ENCODE measurements at places on chromosomes 12 and 14. TPM values are rescaled to one million over a fixed set of nuclear protein-coding genes. Genes with fewer than 3 reads are reported as not detected.

KLRK1 gene
- total RNA-seq = 4.0 TPM

TGM1 gene
- 1.1 TPM for total RNA-seq

NEUROD4 gene
- total RNA-seq = not detected

SMARCD1 gene
- 24.4 TPM for total RNA-seq

DNA sequence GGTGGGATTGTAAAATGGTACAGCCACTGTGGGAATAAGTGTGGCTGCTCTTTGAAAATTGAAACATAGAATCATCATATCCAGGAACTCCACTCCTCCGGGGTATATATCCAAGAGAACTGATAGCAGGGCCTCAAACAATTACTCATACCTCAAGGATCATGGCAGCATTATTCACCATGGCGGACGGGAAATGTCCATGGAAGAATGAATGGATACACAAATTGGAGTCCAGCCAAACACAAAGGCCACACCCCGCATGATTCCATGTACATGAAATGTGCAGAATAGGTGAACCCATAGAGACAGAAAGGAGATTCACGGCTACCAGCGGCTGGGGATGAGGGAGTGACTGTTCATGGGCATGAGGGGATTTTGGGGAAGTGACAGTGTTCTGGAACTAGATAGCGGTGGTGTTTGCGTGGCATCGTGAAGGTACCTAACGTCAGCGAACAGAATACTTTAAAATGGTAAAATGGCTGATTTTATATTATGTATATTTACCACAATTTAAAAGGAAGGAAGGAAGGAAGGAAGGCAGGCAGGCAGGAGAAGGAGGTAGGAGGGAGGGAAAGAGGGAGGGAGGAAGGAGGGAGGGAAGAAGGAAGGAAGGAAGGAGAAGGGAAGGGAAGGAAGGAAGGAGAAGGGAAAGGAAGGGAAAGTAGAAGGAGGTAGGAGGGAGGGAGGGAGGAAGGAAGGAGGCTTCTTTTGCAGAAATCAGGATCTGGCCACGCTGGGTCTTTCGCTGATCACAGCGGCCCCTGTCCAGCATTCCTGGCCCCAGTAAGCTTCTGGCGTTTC is 14.1 kb upstream of the NCOR2 start:
- DNase-seq = no peak
- H3K4me1 ChIP-seq = no peaks in the 10 kb centered on the region
- H3K27ac ChIP-seq = no peak overlapping the region
- no peaks in the 10 kb centered on the region for H3K36me3 ChIP-seq
- no peaks in the 10 kb centered on the region for H3K27me3 ChIP-seq

- peaks cover 68% of the 10 kb centered on the region for H3K36me3 ChIP-seq
- no peak overlapping the region for H3K4me3 ChIP-seq
- no peak for DNase-seq
- no peak overlapping the region for H3K27ac ChIP-seq
- no peaks in the 10 kb centered on the region for H3K27me3 ChIP-seq
- H3K4me1 ChIP-seq = no peaks in the 10 kb centered on the region
These were observed 13.0 kb downstream of the CIPC start for GRCh38 chr14:77111021-77111420.

DNA sequence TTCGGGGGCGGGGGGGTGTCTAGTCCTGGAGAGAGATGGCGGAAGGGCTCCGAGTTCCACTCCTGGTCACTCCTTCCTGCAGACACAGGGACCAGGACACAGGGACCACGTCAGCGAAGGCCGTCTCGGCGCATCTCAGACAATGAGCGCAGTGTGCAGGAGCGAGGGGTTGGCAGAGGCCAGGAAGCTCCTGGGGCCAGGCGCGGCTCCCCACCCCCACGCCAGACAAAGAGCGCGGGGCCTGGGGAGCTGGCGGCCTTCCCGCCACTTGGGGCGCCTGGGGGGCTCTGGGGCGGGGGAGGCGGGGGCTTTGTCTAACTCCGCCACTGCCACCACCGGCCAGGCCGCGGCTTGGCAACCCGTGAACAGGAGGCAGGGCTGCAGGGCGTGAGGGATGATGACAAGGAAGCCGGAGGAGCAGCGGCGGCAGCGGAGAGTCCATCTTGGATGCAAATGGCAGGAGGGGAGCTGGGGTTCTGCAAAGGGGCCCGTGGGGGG is 2.2 kb downstream of the CDK2AP1 start:
- no peaks in the 10 kb centered on the region for H3K36me3 ChIP-seq
- H3K4me3 ChIP-seq = peak overlapping the region; percentile 96
- peak; percentile 51 for DNase-seq
- H3K27me3 ChIP-seq = no peaks in the 10 kb centered on the region
- peak overlapping the region; percentile 47 for H3K27ac ChIP-seq

- no peak overlapping the region for H3K27ac ChIP-seq
- H3K36me3 ChIP-seq = no peaks in the 10 kb centered on the region
- no peaks in the 10 kb centered on the region for H3K27me3 ChIP-seq
- H3K4me1 ChIP-seq = peaks cover 3% of the 10 kb centered on the region
- DNase-seq = no peak
These were observed 15.3 kb upstream of the SPIC start for GRCh38 chr12:101459642-101460346.

GRCh38 chr14:72780751-72781150 is 113.2 kb downstream of the DPF3 start:
- H3K27ac ChIP-seq = no peak overlapping the region
- H3K36me3 ChIP-seq = no peaks in the 10 kb centered on the region
- H3K4me1 ChIP-seq = peaks cover 32% of the 10 kb centered on the region

GRCh38 chr12:122753319-122753650 is 661 bp downstream of the DENR start:
- H3K4me3 ChIP-seq = peak overlapping the region; percentile 78
- peak overlapping the region; percentile 83 for H3K27ac ChIP-seq
- H3K27me3 ChIP-seq = no peaks in the 10 kb centered on the region

- no peak overlapping the region for H3K4me3 ChIP-seq
- no peaks in the 10 kb centered on the region for H3K4me1 ChIP-seq
- H3K27me3 ChIP-seq = no peaks in the 10 kb centered on the region
- H3K36me3 ChIP-seq = no peaks in the 10 kb centered on the region
These were observed 55.5 kb downstream of the ANO2 start for GRCh38 chr12:5889381-5890047.

DNA sequence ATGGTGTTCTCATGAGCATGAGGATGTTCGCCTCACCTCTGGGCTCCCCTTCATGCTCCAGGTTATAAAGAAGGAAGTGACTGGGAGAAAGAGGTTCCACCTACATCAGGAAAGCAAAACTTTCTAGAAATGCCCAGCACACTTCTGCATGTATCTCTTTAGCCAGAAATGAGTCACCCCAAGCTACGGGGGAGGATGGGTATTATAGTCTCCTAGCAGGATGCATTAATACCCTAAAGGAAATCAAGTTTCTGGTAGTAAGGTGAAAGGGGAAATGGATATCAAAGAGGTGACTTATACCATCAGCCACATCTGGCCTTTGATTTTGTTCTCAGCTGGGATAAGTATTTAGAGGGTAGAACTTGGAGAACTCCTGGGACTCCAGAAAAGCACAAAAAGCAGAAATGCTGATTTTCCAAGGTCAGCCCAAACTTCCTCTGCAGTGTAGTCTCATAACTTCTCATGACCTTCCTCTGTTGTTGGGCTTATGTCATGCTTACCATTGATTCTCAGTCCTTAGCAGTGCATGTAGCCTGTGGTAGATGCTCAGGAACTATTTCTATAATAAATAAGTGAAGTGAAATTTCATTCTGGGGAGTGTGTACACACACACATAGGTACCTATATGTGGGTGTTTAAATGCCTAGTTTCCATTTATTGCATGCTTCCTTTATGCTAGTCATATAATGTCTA is 209.4 kb upstream of the CRY1 start:
- no peak overlapping the region for H3K4me3 ChIP-seq
- no peak overlapping the region for H3K27ac ChIP-seq
- H3K4me1 ChIP-seq = no peaks in the 10 kb centered on the region
- H3K36me3 ChIP-seq = no peaks in the 10 kb centered on the region
- DNase-seq = no peak

DNA sequence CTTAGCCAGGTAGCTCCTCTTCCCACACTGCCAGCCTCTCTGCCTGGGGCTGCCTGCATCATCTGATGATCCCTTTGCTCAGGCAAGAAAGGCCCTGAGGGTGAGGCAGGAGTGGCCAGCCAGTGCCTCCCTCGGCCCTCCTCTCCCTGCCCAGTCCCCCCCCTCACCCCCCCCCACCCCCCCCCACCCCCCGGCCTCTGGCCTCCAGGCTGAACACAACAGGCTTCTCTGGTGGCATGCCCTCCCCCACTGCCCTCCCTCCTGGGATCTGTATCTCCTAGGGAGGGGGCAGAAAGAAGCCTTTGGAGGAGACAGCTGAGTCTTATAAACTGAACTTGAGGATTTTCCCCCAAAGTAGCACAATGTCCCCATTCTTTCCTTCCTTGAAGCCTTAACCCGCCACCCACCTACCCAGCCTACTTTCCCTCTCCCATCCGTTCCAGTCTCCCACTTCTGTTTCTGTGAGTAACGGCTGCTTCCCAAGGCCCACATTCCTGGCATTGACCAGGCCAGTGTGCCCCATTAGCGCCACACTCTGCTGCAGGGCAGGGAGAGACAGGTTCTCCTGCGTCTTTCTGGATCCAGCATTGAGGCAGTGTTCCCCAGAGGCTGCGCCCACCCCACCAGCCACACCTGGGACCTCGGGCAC is 82.1 kb downstream of the B4GALNT3 start:
- H3K36me3 ChIP-seq = no peaks in the 10 kb centered on the region
- no peak overlapping the region for H3K4me3 ChIP-seq
- DNase-seq = no peak

DNA sequence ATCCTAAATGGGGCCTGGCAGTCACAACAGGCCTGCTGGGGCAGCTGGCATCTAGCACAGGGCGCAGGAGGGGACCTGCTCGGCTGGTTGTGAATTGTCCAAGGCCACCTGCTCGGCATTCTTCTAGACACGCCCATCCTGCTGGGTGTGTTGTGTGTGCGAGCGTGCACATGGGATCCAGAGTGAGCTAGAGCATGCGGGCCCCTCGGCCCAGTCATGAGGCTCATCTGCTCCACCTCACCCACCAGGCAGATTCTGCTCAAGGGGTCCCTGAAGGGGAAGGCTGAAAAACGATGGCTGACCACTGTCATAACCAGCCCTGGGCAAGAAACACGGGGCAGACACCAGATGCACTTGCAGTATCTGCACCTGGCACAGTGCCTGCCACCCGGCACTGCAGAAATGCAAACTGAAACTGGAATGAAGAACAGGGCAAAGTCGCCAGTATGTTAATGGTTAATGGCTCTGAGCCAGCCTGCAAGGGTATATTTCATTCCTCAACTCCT is 31.8 kb downstream of the MAX start:
- no peaks in the 10 kb centered on the region for H3K27me3 ChIP-seq
- H3K27ac ChIP-seq = no peak overlapping the region
- H3K4me3 ChIP-seq = no peak overlapping the region
- H3K36me3 ChIP-seq = peaks cover 26% of the 10 kb centered on the region
